ENCODE measurements at places on chromosomes 13 and 19.
A peak's percentile ranks its signal among the peaks of the same experiment; 100 is the strongest.

DNA sequence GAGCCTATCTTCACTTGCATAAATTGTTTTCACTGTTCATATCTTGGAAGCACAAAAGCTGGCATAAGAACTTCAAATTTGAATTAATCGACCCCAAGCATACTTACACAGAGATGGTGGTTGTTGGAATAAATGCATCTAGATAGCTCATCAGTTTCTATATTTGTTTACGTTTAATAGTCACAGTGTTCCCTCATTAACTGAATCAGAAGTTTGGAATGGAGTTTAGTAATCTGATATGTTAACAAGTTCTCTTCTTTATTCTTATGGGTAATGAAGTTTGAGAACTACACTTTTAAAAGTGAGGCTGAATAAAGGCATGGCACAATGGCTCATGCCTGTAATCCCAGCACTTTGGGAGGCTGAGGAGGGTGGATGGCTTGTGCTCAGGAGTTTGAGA lies 886.7 kb upstream of the PCDH20 start:
- DNase-seq, result no peak

DNA sequence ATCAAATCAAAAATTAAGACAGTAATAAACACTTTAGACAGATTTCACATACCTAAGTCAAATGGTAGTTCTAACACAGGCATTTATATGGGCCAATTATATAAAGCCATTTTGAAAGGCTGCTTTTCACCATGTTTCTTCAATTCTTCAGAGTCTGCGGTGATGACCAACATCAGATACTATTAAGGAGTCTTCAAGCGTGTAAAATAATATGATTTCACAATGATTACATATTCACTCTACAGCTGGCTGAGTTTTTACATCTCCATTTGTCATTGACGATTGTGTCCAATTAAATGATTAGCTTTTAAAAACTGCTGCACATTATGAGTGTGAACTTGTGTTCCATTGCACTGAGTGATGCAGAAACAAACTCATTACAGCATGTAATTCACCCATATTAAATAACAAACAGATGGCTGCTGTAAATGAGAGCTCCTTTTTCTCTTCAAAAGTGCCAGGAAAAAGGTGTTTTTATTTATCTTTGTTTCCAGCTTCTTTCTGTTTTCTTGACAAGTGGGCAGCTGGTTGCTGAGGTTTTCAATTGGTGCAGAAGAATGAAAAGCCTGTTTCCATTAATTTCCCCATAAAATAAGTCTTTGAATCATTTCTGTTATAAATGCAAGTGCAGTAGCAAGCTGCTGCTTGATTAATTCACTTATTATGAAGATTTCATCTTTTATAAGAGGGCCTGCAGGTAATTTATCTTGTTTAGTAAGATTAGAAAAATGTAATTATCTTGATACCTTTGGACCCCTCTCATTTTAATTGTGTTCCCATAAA lies 676.1 kb upstream of the KLHL1 start:
- no peak for DNase-seq

GRCh38 chr13:84865783-84866221 lies 933.4 kb downstream of the SLITRK6 start:
- no peak for DNase-seq

DNA sequence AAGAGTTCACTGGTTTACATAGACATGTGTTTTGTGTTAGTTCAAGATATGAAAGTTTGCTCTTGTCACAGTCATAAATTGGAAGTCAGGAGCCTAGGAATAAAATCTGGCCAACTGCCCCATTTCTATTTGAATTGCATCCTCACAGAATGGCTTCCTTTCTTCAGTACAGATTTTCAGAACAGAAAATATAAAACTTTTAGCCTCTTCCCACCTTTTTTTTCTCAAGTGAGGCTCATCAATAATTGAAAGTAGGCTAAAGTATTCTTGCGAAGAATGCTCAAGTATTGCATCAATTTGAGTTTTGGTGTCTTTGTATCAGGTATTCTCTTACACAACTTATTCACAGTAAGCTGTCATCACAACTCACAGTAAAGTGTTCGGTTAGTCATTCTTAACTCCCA lies 802.7 kb downstream of the PCDH9 start:
- DNase-seq, result no peak

GRCh38 chr19:39765091-39766076 lies 13.3 kb upstream of the LEUTX start:
- peak; percentile 89 for DNase-seq

All from Panc1 (cell line).